Stimulated activated CD4-positive, alpha-beta T cell treated with anti-CD3 and anti-CD28 coated beads, Interleukin-2, amount 100 ng/mL, for 24 hours (primary cell): ENCODE measurements at places on chromosomes 1 and 21.

DNA sequence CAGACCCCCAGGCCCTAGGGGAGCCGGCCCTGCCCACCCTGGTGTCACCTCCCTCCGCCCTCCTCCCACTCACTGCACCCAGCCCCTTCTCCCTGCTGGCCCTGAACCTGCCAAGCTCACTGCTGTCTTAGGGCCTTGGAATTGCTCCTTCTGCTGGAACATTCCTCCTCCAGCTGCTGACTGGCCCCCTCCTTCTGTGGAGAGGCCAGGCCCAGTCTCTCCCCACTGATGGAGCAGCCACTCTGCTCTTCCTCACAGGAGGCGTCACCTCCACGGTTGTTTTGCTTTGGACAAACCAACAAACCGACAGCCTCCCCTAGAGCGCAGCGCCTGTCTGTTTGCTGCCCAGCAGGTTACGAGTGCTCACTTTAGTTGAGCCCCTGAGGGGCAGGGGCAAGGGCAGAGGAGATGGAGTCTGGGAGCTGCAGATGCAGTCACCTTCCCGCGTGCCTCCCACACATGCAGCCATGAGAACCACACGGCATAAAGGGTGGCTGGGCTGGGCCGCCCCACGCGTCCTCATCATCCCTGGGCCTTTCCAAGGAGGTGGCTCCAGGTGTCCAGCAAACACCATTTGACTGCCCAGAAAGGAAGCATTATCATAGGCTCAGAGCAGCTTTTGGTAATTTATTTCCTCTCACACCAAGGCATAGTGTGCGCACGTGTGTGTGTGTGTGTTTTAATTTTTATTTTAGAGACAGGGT, 9.4 kb downstream of the OXCT2 start:
- no peak for DNase-seq

- no peak for DNase-seq
Observed at GRCh38 chr1:246622035-246622652, 55.9 kb downstream of the CNST start.

GRCh38 chr21:34526618-34527290, 14.7 kb upstream of the KCNE1 start:
- peak; percentile 54 for DNase-seq

- peak; percentile 90 for DNase-seq
Observed at GRCh38 chr1:1069056-1069710, 4.9 kb downstream of the RNF223 start.

DNA sequence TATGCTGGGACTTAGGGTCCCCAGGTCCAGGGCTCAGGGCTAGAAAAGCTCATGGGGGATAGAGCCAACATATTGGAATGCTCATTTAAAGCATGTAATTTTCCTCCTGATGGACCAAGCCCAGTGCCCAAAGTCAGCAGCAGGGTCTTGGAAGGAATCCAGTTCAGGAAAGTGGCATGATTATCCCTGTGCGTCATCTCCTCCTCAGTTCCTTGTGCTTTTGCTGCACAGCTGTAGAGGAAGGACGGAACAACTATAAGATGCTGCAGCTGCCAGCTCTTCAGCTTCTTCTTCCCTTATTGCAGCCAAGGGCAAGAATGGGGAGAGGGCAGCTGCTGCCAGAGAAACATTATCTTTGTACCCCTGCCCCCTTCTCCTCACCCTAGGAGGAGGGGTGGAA, 58.4 kb downstream of the OVGP1 start:
- no peak for DNase-seq

DNA sequence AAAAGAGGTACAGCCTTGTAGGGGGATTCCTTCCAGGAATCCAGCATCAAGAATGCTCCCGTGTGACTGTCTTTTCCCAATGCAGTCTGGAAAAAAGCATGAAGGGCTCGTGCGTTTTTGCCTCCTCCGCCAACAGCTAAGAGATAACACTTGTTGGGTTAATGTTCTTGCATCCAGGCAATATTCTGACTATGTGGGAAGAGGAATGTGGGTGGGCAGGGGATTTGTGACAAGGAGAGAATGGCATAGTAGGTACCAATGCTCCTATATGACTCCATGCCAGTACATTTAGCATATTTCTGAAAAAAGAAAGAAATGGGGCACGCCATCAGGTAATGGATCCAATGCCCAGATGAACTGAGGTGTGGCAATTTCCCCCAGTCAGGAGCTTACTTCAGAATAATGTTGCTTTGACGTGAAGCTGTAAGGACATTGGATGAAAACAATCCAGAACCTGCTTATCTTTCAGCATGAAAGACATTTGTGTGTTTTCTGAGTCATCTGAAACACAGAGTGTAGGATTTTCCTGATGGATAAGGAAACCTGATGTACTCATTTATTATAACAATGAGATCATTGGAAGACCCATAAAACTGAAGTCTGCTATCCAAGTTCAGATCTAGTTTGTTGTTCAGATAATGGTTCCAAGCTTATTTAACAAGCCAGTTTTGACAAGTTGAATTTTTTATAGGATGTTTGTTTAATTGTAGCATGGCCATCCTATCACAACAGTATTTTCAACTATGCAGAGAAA, 105.5 kb downstream of the LYPLAL1 start:
- no peak for DNase-seq

DNA sequence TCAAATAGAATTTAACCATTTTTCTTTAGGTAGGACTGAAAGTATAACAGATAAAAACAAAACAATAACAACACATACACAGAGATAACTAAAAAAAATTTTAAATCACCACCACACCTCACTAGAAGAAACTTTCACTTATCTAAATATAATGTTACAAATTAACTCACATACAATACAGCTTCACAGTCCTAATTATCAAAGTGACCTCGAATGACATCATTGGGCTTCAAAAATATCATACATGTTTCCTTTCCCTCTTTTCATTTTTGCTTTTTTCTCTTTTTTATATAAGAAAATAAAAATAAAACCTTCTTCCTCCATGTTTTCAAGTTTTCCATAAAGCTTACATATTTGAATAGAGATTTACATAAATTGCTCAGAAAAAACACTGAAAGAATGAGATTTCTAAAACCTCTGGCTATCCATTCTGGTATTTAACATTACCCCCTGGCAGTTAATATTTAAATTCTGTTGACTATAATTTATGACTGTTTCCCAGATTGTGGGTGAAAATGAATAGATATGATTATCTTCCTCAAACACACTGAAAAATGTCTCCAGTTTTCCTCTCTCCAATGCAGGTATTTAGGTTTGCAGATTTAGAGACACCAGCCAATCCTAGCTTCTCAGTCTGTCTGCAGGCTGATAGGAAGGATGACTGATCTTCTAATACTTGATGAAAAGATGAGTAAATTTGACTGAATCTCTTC, 40.5 kb upstream of the SLC19A2 start:
- no peak for DNase-seq
